ENCODE measurements at places on chromosomes 4 and X.

DNA sequence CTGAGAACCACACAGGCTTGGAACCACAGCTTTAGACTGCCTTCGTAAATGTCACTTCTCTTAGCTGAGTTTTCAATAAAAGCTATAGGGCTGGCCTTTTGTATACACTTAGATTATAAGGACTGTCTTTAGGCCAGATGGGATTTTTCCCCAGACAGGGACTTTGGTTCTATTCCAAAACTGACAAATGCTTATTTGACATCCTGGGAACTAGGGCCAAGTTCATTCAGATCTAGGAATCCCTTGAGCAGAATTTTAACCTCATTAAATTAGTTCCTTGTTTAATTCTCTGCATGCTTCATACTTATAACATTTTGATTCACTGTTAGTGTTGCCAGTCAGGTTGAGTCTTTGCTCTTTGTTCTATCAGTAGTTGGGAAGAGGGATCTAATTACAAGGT, 23.1 kb downstream of the ZRSR2 start:
- DNase-seq = no peak

DNA sequence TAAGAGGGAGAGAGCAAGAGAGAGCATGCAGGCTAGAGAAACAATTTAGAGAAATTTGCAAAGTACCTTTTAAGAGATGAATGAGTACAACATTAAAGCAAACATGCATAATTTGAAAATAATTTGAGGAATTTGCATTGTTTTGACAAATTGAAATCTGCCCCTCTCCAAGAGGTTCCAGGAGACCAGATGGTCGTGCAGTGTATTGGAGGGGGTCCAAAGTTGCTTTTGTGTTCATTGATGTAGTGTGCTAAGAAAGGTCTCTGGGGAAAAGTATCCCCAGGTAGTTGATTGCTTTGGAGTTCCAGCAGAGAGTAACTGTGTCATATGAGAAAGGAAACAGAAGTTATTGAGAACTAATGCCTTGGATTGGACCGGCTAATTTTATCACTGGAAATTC, 635.0 kb upstream of the TENM3 start:
- no peak for DNase-seq

DNA sequence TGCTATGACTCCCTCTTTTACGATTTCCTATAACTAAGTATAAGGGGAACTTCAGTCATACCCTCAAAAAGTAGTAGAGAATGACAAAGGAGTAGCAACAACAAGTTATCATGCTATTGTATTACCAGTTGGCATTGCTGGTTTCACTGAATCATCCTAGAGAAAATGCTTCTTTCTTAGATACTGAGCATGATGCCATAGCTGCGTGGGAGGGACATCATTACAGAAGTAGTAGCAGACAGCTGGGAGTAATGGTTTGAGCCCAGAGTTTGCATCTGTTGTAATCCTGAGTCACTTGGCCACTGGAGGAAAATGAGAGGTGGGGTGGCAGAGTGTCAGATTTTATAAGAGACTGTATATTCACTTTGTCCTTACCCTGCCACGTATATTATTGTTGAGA, 38.6 kb downstream of the MTMR1 start:
- no peak for DNase-seq

DNA sequence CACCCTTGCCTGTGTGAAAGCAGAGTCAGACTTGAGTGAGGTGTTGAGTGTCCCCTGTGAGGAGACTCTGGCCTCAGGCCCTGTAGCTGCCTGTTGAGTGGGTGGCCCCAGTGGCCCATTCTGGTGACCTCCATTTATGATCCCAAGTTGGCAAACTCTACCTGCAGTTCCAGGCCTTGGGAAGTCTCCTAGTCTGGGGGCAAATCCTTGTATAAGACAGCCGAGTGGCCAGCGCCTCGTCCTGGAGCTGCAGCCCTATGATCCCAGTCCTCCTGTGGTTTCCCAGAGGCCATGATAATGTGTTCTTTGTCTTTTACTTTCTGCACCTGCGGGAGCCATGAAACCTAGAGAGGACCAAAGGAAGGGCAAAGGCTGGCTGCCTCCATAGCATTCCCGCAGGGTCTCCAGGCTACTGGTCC, 58.7 kb downstream of the NBDY start:
- DNase-seq = no peak

DNA sequence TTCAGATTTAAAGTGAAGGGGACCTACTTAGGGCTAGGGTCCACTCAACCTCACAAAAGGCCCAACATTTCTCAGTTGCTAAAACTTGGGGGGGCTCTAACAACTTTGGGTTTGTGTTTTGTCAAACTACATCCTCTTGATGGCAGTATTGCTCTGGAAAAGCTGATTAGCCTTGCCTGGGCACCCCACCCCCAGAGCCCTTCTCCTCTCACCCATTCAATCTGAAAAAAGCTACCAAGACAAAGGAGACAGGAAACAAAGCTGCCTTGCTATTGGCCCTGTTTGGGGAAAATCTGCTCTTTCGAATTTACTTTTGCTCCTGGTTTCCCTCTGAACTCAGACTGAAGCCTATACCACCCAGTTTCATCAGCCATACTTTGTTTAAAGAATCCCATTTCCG, 195.2 kb upstream of the STK26 start:
- DNase-seq = peak; percentile 2

GRCh38 chr4:3472411-3473141, 9.5 kb downstream of the DOK7 start:
- DNase-seq = no peak

- no peak for DNase-seq
These were observed 23.8 kb downstream of the SHROOM3 start for GRCh38 chr4:76458825-76459224.

DNA sequence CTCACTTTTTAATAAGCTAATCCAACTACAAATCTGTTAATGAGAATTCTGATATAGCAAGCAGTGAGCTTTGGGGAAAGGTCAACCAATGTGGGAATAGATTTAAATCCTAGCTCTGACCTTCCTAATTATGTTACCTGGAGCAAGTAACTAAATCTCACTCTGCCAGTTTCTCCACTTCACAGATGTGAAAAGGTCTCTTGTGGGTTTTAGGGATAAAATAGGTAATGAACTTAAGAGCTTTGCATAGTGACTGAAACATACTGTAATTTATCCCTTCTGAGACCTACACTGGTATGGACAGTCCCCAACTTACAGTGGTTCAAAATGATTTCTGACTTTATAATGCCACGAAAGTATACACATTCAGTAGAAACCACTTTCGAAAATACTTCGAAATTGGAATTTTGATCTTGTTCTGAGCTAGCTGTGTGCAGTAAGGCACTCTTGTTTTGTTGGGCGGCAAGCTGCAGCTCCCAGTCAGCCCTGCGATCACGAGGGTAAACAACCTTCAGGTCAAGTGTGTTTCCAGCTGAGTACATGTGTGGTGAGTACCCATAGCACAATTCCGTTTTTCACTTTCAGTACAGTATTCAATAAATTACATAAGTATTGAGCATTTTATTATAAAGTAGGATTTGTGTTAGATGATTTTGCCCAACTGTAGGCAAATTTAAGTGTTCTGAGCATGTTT, 93.7 kb downstream of the ADGRL3 start:
- no peak for DNase-seq

- no peak for DNase-seq
These were observed 43.3 kb upstream of the PPM1K start for GRCh38 chr4:88327665-88328064.

GRCh38 chr4:186485150-186485549, 70.2 kb downstream of the MTNR1A start:
- no peak for DNase-seq

- no peak for DNase-seq
These were observed 10.2 kb upstream of the MSANTD1 start for GRCh38 chr4:3238721-3239120.

DNA sequence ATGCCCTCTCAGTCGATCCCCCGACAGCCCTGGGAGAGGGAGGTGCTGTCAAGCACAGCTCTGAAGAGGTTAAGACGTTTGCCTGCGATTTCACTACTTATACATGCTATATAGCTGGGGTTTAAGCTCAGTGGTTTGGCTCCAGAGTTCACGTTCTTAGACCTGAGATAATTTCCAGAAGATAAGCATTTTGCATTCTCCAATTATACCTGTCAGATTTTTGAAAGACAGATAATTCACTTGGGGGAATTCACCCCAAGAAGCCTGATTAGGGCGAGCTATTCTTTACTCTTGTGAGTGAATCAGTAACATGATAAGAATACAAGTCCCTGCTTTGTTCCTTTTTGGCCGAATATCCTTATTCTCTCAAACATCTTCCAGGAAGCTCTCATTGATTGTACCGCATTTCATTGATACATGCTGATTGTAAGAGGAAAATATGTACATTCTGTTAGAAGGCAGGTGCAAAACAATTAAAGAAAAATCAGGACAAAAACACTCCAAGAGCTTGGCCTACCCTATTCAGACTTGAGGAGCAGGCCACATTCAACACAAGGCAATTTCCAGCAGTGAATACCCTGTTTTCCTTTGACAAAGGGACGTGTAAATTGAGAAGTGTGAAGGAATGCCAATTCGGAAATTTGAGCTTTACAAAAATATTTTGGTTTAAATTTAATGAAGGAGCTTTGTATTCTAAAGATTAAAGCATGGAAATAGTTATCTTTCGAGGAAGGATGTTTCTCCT, 30.2 kb downstream of the TENM3 start:
- DNase-seq = no peak

- no peak for DNase-seq
These were observed 28.6 kb downstream of the ANAPC10 start for GRCh38 chr4:145069361-145069760.

DNA sequence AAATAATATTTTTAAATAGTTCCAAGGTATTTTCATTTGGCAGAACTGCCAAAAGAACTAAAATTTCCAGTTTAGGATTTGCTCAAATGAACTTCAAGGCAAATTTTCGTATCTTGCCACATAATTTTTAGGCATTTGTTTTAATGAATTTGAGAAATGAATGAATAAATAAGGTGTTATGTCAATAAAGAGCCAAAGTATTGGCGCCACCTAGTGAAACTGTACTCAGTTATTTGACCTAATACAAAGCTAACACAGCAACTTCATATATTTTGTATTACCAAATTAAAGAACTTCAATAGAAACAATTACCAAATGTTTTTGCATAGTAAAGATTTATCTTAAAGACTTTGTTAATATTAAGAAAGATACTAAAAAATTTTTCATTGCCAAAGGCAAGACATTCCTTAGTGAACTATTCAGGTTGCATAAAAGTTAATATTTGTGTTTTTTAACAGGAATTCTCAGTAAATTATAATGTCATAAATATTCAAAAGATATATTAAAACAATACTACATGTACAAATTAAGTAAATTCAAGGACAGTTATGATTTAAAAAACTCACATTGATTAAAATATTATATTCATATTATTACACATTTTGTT, 50.3 kb downstream of the STPG2 start:
- DNase-seq = no peak

DNA sequence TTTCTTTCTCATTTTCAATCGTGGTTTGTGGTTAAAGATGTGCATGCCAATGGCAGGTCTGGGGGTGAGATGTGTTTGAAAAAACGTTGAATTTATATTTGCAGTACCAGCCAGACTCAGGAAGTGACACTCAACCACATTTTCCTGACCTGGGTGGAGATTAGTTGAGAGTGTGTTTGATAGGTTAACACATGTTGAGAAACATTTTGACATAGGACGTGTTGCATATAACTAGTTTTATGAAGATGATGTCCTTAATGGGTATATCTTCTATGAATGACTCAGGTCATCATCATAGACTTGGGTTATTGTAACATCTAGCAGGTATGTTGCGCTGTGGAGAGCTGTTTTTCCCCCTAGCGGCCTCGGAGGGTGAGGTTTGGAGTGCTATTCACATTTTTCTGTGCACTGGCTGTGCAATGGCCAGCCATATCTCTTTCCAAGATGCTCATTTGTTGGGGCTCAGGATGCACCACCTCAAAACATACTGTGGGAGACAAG, 21.7 kb upstream of the CD38 start:
- peak; percentile 92 for DNase-seq

DNA sequence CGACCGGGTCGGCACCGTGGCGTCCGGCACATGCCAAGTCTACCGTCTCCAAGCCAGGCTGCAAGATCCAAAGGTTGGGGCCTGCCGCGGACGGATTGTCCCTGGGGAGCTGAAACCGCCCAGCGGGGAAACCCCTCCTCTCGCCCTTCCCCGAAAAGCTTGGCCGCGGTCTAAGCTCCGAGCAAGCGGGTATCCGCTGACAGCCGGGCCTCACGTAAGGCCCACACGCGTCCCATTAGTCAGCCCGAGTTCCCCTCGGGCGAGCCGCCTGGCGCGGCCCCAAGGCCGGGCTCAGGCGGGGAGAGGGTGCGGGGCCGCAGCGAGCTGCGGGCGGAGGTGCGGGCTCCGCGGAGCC, 6.8 kb upstream of the BCOR start:
- peak; percentile 16 for DNase-seq

- no peak for DNase-seq
These were observed 9.2 kb downstream of the DTHD1 start for GRCh38 chr4:36290641-36291040.

GRCh38 chr4:102734116-102734515, 26.7 kb downstream of the MANBA start:
- no peak for DNase-seq

- DNase-seq = no peak
These were observed 5.6 kb downstream of the PAK3 start for GRCh38 chrX:111101580-111101979.

- peak; percentile 45 for DNase-seq
These were observed at the start of gene USP11 for GRCh38 chrX:47232803-47233332. USP11 (plus strand) TSS chrX:47233009; CDS start chrX:47233044, 35 bp downstream.

DNA sequence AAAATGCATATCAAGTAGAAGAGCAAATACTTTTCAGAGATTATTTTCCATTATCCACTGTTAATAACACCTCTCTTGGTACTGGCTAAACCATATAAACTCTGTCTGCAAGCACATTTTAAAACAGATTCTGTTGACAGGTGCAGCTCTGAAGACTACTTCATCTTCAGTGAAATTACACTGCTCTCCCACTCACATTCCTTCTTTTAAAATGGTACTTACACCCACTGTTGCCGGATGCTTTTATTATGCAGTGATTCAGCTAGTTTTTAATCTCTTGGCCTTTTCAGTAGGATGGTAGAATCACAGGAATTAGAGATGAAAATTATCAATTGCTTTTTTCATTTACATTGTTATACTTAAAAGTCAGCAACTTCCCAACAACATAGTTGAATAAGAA, 381.6 kb downstream of the GASK1B start:
- no peak for DNase-seq

GRCh38 chrX:8675006-8675630, 56.8 kb downstream of the ANOS1 start:
- no peak for DNase-seq

DNA sequence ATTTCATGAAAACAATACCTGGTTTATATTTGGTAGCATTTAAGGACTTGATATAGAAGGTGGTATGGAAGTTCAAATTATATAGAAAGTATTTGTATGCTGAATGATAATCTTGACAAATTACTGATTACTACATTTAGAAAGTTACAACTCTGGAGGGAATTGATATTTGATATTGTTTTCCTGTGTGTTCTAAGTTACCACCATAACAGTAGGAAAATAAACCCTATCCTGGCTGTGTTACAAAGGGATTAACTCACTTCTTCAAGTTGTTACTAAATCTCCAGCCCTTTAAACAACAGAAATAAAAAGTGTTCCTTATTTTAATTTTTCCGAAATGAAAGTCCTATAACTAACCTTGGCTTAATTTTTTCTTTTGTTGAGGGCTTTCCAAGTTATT, 36.6 kb downstream of the FHL1 start:
- no peak for DNase-seq

All from bone marrow (tissue), 2 donors.